Cardiac muscle cell (in vitro differentiated cells and primary cell): ENCODE measurements at places on chromosomes 12 and 14. TPM values are rescaled to one million over a fixed set of nuclear protein-coding genes. Genes with fewer than 3 reads are reported as not detected.

Gene RERGL
- total RNA-seq: not detected in 2 replicates

Gene NUP107
- total RNA-seq: 28.1 and 33.4 TPM in 2 replicates

Gene MORN3
- total RNA-seq: 1.1 and 2.0 TPM in 2 replicates

Gene PRKD1
- total RNA-seq: 15.7 and 17.9 TPM in 2 replicates

Gene B4GALNT1
- 0.32 TPM in 1 of 2 replicates, not detected in the other for total RNA-seq

Gene SUOX
- total RNA-seq: 38.2 and 52.4 TPM in 2 replicates

Gene FBXO33
- total RNA-seq: 13.6 and 14.7 TPM in 2 replicates

Gene WNT1
- not detected in 2 replicates for total RNA-seq

Gene CEBPE
- not detected in 2 replicates for total RNA-seq

Gene PLD4
- 0.11 and 0.54 TPM in 2 replicates for total RNA-seq

Gene SIX6
- total RNA-seq: not detected in 2 replicates

Gene HNF1A
- total RNA-seq: not detected in 2 replicates

Gene ZDHHC22
- 0.12 and 0.25 TPM in 2 replicates for total RNA-seq

Gene KRT83
- not detected in 2 replicates for total RNA-seq

Gene CLEC2A
- not detected in 2 replicates for total RNA-seq

Gene GNPNAT1
- total RNA-seq: 9.6 and 10.8 TPM in 2 replicates
